CD4-positive, alpha-beta T cell (primary cell): ENCODE measurements at places on chromosomes 1 and 21. TPM values are rescaled to one million over a fixed set of nuclear protein-coding genes. Genes with fewer than 3 reads are reported as not detected.

Gene GBP5
- 52.9 TPM for total RNA-seq

GRCh38 chr1:162722036-162722435 lies 68.5 kb upstream of the HSD17B7 start:
- no peaks in the 10 kb centered on the region for H3K27me3 ChIP-seq
- no peak overlapping the region for H3K4me3 ChIP-seq
- no peaks in the 10 kb centered on the region for H3K4me1 ChIP-seq
- H3K27ac ChIP-seq, result no peak overlapping the region
- no peak for DNase-seq
- no peaks in the 10 kb centered on the region for H3K36me3 ChIP-seq

GRCh38 chr1:33122483-33123178 lies 41.7 kb downstream of the AZIN2 start:
- H3K27ac ChIP-seq, result no peak overlapping the region
- H3K4me1 ChIP-seq, result peaks cover 10% of the 10 kb centered on the region
- H3K36me3 ChIP-seq, result no peaks in the 10 kb centered on the region
- no peak for DNase-seq
- H3K4me3 ChIP-seq, result no peak overlapping the region

DNA sequence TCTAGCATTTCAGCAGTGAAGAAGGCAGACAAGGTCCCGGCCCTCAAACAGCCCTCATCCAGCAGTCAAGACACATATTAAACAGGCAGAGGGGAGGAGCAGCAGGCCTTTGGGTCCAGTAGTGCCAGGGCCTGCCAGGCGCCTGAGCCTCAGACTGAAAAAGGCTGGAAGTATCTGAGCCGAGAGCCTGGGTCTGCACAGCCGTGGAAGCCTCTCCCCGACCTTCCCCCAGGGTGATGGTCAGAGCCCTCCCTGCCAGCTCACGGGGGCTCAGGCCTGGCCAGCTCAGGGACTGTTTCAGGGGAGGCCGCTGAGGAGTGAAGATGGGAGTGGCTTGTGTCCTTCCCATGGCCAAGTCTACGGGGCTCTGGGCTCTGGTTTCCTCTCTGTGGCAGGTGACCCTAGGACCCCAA lies 565.2 kb downstream of the PTPRU start:
- no peak for DNase-seq
- no peaks in the 10 kb centered on the region for H3K4me1 ChIP-seq
- H3K27ac ChIP-seq, result no peak overlapping the region
- no peaks in the 10 kb centered on the region for H3K36me3 ChIP-seq
- H3K4me3 ChIP-seq, result no peak overlapping the region
- peaks cover 7% of the 10 kb centered on the region for H3K27me3 ChIP-seq

DNA sequence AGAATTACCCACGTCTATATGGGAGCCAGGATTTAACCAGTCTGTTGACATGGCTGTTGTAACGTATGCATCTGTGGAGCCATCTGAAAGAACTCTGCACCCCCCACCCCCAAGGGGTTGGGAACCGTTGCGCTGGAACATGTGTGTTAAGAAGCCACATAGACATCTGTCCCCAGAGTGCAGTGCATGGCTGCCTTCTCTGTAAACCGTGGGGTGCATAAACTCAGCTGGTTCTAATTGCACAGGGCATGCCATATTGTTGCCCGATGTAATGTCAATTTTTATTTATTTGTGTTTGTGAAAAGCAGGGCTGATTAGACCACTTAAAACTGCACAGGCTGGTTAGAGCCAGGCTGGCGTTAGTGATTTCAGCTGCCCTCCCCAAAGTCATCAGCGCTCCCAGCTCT lies 70.1 kb upstream of the ROR1 start:
- no peaks in the 10 kb centered on the region for H3K36me3 ChIP-seq
- no peak for DNase-seq
- no peaks in the 10 kb centered on the region for H3K4me1 ChIP-seq

Gene CELA2B
- not detected for total RNA-seq

GRCh38 chr21:17733209-17733608 lies 85.9 kb downstream of the C21orf91 start:
- no peaks in the 10 kb centered on the region for H3K27me3 ChIP-seq
- DNase-seq, result no peak
